ENCODE measurements at places on chromosomes 3 and 15.

DNA sequence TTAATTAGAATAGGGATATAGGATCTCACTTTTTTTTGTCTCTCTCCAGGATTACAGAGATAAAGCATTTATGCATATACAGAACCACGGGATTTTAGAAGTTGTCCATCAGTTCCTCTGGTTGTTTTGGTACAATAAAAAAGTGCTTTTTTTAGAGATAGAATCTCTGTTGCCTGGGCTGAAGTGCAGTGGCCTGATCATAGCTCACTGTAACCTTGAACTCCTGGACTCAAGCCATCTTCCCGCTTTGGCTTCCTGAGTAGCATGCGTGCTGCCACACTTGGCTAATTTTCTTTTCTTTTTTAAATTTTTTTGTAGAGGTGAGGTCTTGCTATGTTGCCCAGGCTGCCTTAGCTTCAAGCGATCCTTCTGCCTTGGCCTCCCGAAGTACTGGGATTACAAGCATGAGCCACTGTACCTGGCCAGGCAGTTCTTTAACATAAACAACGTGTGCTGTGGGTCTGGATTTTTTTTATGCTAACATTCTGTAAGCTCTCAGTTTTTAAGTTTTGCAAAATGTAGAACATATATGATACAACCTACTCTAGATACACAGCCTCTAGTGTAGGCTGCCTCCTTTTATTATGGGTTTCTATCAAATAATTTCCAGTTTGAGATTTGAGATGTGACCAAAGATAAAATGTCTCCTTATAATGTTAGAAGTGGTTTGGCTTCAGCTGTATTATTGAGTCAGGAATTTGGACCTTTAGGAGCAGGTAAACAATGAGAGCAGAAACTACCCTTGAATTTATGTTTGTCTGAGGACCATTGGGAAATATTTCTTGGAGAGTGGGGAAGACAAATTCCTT lies 57.4 kb upstream of the ULK4 start:
- DNase-seq, result no peak

- no peak for DNase-seq
Observed at GRCh38 chr3:157240408-157240807, 80.5 kb upstream of the CCNL1 start.

DNA sequence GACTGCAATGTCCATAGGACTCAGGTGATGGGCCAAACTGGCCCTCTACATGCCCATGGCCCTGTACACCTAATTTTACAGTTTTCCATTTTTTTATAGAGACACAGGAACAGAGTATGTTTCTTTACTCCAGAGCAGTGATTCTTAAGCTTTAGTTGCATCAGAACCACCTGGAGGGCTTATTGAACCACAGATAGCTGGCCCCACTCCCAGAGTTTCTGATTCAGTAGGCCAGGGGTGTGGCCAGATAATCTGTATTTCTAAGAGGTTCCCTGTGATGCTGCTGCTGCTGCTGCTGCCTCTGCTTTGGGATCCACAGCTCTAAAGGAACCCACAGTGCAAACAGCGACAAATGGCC lies 5.1 kb downstream of the RBP1 start:
- peak; percentile 83 for DNase-seq

DNA sequence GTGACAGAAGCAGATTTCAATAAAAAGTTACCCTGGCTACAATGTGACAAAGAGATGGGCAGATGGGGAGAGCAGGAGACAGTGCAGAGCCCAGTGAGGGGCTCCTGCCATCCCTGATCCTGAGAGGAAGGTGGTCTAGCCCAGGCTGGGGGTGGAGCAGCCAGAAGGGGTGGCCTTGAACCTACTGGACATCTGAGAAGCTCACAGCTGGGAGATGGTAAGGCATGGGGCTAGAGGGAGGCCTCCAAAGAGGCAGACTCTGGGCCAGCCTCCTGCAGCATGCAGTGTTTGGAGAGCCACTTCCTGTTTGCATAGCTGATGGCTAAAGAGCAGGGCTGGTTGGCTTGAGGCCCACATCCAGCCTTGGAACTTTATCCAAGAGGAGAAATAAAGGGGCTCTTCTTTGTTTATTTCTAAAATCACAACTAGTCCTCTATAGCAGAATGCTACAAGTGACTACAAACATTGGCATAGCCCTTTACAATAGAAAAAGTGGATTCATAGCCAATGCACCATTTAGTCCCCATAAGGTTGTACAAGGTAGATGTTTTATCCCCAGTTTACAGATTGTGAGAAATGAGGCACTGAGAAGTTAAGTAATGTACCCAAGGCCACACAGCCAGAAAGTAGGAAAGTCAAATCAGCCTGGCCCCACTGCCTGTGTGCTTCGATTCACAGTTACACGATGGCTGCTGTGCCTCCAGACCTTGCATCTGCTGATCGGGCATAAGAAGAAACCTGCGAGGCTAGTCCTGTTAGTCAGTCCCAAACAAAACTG lies 4.6 kb downstream of the EFCC1 start:
- no peak for DNase-seq

DNA sequence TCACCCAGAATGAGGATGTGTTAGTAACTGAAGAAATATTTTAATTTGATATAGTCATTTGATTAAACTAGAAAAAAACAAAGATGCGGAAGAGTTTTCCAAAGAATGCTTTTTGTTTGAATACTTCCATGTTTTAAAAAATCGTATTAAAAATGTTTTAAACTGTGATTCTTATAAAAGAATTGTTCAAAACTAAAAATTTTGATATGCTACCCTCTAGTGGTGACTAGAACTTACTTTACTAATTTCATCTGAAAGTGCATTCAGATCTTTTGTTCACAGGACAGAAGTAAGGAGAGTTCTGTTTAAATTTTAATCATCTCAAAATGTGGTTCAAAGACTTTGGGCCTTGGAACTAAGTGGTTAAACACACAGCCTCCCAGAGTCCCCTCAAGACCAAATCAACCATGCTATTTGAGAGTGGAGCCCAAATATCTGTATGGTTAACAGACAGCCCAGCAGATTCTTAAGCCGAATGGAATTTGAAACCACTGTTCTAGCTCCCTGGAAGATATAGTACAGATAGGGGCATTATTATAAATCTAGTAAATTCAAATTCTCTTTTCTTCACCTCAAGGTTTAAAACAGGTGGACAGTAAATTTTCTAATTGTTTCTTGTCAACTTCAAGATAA lies 45.2 kb upstream of the SYNPR start:
- peak; percentile 20 for DNase-seq

DNA sequence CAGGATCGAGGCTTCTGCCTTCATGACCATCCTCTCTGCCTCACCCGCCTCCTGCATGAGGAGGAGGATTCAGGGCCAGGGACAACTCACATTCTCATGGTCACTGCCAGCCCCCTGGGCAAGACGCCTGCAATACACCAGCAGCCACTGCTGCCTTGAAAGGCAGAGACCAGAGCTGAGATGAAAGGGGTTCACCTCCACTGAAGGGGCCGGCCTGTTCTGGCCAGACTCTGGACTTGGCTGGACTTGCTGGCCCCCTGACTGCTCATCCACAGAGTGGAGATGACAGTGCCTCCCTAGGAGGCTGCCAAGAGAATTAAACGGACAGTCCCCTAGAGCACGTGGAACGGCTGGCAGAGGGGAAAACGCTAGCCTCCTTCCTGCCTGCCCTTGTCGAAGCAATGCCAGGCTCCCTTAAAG lies 35.2 kb downstream of the MGLL start:
- DNase-seq, result no peak

DNA sequence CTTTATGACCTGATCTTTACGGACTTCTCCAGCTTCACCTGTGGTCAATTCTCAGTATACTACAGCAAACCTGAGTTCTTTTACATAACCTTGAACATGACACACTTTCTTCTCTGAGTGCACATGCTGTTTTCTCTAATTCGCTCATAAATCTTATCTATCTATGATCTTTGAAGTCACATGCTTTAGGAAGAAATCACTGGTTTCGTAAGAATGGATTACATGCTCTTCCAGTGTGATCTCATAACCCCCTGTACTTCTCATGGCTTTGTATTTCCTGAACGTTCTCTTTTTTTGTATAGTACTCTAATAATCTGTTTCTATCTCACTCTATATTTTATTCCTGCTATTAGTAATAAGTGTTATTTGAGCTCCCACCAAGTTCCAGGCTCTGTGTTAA lies 1165.2 kb downstream of the TBL1XR1 start:
- DNase-seq, result no peak

DNA sequence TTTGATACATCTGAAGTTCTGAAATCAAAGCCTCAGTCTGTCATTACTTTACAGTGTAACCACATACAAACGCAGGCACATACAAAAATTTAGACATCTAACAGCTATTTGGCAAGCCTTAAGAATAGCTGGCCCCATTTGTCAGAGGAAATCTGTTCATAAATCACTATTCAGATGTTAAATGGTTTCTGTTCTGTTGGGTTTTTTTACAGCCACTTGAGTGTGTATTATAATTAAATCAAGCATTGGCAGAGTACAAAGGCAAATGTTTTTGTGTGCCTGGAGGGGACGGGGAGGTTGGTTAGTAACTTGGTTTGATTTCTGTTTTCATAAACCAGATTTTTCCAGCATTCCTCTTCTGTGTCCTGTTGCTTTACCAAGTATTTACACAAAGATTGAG lies 24.1 kb downstream of the PIGB start:
- DNase-seq, result no peak

- DNase-seq, result peak; percentile 14
Observed at GRCh38 chr3:110180733-110181132, 843.4 kb upstream of the DPPA4 start.

DNA sequence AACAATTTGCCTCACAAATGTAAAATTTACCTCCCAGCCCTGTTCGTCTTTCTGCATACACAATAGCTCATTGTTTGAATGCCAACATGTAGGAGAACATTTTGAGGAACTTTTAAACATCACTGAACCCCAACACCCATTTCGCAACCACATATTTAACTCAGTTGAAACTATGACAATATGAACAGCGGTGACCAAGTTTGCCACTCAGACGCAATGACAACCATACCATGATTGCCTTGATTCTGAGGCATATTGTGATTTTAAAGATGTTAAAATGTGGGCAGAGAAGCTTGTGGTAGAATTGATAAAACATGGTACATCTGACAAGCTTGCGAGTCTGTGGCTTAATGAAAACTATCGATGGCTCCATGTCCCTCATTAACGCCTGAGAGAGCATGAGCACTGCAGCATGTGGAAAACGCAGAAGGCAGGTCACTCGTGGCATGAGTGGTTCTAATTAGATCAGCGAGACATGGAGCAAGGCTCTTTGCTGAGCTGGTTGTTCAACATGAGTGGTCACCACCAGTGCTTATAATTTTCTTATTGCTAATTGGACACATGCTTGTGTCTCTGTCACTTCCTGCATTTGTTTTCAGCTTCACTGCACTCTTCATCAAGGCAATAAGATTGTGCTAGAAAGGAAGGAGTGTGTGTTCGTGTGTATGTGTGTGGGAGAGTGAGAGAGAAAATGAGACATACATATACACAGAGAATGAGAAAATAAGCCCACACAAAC lies 116.8 kb downstream of the CHST2 start:
- DNase-seq, result peak; percentile 93

GRCh38 chr15:68699124-68699880 lies 120.5 kb downstream of the CORO2B start:
- DNase-seq, result peak; percentile 45

- DNase-seq, result peak; percentile 39
Observed at GRCh38 chr15:96324192-96324895, 6.2 kb upstream of the NR2F2 start.

DNA sequence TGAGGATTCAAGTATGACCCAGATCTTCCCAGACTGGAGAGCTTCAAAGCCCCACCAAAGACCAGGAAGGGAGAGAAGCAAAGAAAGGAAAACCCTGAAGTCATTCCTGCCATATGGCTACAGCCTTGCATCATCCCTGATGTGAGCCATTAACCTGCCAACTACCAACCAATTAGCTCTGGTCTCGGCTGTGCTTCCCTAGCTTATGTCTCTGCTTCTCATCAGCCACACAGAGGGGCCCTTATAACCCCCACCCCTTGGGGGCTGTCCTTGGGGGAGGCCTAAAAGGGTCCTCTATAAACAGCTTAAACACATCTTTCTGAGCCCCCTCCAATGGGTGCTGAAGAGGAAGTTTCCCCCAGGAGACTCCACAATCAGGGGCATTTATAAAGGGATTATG lies 52.8 kb downstream of the NOX5 start:
- no peak for DNase-seq

- DNase-seq, result peak; percentile 68
Observed at GRCh38 chr3:37861620-37862041, at the start of gene CTDSPL. Gene CTDSPL (plus strand): TSS chr3:37861880. CDS start chr3:37862200, 320 bp downstream.

DNA sequence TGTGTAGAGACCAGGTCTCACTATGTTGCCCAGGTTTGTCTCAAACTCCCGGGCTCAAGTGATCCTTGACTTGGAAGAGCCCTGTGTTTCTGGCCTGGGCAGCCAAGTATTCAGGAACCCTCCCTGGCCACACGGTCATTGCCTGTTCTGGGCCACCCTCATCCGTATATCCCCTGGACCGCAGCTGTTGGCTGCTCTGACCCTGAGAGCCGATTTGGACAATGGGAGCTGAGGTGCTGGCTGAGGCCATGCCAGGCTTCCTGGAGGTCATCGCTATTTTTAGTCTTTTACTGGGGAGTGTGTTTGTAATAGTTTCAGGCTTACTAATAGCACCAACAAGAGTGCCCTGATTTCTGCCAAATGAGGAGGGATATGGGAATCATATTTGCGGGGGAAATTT lies 60.7 kb downstream of the ADAMTS7 start:
- DNase-seq, result no peak

- DNase-seq, result no peak
Observed at GRCh38 chr3:32126305-32127015, 20.0 kb downstream of the GPD1L start.

- DNase-seq, result no peak
Observed at GRCh38 chr3:50187750-50188149, 3.7 kb upstream of the GNAT1 start.

GRCh38 chr3:196537319-196537984 lies 22.3 kb upstream of the SMCO1 start:
- peak; percentile 65 for DNase-seq

DNA sequence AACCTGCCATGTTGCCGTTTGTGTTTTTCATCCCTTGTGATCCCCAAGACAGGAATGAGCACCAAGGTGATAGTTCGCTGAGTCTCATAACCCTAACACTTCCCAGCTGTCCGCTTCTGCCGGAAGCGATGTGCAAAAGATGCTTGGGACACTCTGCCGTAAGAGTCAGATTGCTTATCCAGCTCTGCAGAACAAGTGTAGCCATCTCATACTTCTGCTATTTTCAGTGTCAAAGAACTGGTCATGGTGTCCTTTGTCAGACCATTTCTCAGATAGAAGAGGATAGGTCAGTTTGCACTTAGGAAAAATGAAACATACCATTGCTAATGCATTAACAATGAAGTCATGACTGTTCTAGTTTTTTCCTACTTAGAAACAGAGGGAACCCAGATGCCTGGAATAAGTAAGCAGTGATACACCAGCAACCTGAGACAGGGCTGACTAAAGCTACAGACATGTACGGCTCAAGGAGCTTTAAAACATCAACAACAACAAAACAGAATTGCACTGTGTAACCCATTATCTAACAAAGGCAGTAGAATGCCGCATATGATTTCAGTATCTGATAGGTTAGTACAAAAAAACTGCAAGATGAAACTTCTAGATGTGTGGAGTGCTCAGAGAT lies 134.0 kb upstream of the IL12A start:
- DNase-seq, result peak; percentile 83

GRCh38 chr3:99330924-99331532 lies 307.4 kb upstream of the COL8A1 start:
- DNase-seq, result no peak
